ENCODE measurements at places on chromosomes 6 and 20.

DNA sequence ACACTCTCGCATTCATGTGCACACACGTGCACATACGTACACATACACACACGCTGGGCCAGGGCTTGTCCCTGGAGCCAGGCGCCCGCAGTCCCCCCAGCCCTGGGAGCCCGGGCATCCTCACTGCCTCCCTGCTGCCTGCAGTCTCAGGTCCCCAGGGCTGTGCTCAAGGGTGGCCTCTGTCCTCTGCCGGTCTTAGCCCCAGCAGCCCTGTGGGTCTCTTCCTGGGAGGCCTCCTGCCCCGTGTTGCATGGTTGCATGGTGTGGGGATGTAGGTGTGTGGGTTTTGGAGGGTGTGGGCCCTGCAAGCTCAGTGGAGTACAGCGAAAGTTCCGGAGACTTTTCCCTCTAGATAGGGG is 101.5 kb downstream of the TMEM242 start:
- DNase-seq, result no peak

DNA sequence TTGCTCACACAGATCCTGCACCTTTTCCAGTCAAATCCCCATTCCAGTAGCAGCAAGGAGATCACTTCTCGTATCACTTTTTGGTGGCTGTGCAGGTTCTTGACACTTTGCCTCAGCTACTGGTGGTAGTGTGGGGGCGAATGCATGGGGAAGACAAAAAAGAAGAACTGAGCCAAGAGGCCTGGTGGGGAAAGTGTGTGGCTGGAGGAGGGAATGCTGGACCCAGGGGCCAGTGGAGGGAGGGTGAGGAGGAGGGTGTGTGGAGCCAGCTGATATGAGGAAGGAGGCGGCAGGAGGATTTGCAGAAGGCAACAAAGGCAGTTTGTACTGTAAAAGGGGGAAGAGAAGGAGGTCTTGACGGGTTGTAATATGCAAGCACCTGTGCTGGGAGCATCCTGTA is 15.7 kb upstream of the HLA-C start:
- no peak for DNase-seq

- DNase-seq, result no peak
Measured at GRCh38 chr6:161088676-161089328, 97.2 kb downstream of the MAP3K4 start.

GRCh38 chr6:46530896-46531295 is 39.6 kb upstream of the RCAN2 start:
- DNase-seq, result no peak

DNA sequence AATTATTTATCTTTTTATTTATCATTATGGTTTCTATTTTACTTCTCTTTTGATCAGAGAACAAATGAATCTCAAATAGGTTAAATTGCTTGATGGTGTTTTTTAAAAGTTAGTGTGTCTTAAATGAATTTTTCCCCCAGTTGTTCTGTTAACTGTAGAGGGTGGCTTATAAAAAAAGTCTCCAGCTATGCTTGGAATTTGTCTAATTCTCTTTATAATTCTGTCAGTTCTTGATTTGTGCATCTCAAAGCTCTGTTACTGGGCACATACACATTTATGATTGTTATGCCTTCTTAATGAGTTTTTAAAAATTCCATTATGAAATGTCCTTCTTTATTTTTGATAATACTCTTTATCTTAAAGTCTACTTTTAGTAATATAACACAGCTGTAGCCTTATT is 58.0 kb downstream of the LIN28B start:
- no peak for DNase-seq

DNA sequence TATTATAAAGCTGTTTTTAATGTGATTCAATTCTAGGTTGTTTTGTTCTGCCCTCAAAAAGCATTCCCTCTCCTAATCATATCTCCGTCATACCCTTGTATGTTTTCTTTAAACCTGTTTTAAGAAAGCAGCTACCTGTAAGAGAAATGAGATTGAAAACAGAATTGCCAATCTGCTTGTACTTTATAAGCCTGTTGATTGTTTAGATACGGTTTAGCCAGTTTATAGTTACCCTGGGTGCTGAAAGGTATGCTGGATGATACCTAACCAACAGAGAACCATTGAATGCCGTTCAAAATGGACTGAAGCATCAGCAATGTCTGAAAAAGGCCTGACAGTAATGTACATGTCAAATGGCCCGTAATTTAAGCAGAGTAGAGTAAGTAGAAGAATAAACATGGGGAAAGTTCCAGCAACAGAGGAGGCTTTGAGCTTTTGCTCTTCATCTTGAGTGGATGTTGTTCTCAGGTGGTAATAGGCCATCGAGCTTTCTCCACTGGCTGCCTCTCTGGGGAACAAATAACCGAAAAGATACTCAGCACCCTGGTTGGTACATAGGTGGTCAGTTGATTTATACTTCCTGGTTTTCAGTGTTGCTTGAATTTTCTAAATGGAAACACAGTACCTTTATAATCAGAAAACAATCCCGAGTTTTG is 27.5 kb downstream of the PTPN1 start:
- DNase-seq, result no peak

DNA sequence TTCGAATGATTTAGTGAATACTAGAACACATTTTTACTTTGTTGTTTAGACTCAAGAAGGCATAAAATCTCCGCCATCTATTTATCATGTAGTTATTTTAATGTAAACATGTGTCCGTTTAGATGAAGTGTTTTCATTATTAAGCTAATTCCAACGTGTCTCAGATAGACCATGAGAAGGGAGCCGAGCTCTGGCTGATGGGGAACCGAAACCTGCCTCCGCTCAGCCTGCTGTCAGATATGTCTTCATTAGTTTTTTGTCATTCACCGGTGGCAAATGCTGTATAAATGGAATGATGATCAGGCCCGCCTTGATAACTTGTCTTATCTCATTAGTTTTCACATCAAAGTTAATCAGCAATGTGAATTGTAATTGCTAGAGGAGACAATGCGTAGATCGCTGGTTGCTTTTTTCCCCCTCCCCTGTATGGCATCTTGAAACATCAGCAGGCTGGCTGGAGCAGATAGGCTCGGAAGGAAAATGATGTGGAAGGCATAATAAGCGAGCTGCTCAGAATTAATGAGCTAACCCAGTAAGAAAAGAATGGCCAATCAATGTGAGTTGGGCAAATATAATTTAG is 136.4 kb downstream of the LINC00237 start:
- no peak for DNase-seq

- DNase-seq, result no peak
Measured at GRCh38 chr6:339480-339879, 47.2 kb downstream of the DUSP22 start.

DNA sequence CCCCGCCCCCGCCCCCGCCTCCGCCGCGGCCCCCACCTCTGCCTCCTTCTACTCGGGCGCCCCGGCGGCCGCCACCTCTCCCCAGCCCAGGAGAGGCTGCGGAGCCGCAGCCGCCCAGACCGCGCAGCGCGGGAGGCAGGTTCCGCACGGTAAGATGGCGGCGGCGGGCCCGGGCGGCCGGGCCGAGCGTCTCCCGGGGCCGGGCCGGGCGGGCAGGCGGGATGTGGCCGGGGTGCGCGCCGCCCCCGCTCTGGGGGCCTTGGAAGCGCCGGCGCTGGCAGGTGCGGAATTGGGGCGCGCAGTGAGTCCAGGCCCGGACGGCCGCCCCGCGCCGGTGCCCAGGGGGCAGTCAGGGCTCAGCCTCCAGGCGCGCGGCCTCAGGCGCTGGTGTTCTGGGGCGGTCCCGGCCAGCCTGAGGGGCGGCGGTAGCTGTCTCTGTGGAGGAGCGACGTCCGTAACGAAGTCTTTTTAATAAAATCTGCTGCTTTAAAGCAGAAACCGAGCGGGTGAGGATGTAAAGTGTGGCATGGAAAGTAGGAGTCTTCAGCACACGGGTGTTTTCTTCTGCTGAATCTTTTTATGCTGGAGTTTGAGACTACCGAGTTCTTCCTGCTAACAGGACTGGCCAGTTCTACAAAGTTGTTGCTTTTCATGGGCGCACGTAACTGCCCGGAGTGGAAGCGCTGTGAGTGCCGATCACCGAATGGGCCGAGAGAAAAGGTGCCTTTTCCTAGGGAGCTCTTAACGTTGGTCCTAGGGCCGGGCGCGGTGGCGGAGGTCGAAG is at the start of gene GID8:
Gene GID8, plus strand, starts transcription at position 43 of the 784 bp plus-strand sequence. CDS start 3,356 bp downstream, outside the sequence.
- DNase-seq, result peak; percentile 42

DNA sequence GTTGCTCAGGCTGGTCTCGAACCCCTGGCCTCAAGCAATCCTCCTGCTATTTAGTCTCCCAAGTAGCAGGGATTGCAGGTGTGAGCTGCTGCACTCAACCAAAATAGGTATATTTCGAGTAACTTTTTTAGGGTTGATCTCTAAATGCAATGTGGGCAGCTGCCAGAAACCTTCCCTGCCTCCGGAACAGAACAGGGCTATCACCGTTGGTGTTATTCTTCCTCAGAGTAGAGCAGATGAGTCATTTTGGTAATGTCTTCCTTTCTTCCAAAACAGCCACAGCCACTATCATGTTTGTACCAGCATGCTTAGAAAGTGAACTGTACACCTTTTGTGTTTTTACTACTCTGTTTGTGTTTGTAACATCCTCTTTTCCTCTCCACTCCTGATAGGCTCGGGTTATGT is 44.1 kb downstream of the SNX9 start:
- no peak for DNase-seq

DNA sequence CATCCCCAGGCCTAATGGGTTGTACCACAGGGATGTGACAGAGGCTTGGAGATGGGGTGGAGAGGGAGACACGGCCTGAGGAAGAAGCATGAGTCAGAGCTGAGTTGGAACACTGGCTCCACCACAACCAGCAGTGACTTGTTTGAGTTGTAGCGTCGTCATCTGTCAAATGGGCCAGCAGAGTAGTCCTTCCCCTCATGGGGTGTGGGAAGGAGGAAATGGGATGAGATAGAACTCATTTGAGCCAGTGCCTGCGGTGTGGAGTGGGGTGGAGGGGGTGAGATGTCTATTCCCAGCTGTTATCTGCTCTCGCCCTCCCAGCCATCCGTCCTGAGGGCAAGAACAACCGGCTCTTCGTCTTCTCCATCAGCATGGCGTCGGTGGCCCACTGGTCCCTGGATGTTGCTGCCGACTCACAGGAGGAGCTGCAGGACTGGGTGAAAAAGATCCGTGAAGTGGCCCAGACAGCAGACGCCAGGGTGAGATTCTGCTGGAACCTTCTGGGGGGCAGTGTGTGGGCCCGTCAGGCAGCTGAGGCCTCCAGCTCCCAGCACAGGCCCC is 32.5 kb downstream of the PLCG1 start:
- no peak for DNase-seq

GRCh38 chr6:30312676-30313321 is 13.9 kb upstream of the TRIM39 start:
- DNase-seq, result no peak

GRCh38 chr6:110628330-110628729 is 151.9 kb upstream of the SLC22A16 start:
- DNase-seq, result no peak

GRCh38 chr20:13336308-13337089 is 115.4 kb downstream of the ISM1 start:
- DNase-seq, result no peak

GRCh38 chr6:112827793-112828192 is 480.7 kb downstream of the RFPL4B start:
- DNase-seq, result peak; percentile 68

DNA sequence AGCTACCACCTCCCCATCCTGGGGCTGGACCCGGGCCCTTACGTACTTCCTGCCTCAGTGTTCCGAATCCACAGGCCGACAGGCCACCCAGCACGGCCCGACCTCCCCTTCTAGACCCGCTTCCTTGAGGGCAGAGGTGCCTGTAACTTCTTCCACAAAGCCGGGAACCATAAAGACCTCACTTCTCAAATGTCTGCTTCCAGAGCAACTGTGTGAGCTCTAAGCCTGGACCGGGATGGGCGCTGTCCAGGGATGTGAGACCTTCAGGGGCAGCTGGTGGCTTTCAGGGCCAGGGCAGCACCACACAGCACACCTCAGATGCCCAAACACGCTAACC is 9.3 kb downstream of the SLC2A4RG start:
- DNase-seq, result no peak

DNA sequence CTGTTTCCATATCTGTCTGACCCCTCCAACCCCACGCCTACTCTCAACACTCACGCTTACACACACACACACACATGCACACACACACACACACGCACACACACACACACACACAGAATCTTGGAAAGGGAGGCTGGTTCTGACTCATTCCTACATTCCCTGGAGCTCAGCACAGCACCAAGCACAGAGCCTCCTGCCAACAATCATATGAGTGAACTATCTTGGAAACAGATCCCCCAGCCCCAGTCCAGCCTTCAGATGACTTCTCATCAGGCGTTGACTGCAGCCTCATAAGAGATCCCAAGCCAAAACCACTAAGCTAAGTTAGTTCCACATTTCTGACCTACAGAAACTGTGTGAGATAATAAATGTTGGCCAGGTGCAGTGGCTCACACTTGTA is 14.1 kb upstream of the HCK start:
- DNase-seq, result no peak

DNA sequence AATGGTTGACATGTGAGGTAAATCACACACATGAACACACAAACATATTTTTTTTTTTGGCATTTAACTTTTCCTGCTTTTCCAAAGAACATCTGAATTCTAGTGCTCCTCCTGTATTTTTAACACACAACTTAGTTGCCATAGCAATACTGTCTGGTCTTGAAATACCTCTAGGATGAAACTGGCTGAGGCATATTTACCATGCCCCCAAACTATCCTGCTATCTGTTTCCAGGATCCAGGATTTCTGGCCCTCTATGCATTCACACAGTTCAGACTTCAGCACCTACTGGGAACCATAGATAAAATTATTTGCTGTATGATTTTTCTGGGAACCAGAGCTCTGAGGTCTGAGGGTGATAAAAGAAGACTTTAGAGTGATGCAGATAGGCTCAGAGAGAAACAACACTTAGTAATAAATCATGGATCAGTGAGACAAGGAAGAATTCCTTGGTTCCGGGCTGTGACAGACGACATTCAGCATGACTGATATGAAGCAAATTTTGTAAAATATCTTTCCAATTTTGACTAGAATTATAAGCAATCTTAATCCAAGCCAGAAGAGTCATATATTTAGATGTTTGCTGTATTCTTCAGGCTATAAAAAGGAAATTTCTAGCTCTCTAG is 359.7 kb downstream of the BTBD9 start:
- DNase-seq, result no peak

DNA sequence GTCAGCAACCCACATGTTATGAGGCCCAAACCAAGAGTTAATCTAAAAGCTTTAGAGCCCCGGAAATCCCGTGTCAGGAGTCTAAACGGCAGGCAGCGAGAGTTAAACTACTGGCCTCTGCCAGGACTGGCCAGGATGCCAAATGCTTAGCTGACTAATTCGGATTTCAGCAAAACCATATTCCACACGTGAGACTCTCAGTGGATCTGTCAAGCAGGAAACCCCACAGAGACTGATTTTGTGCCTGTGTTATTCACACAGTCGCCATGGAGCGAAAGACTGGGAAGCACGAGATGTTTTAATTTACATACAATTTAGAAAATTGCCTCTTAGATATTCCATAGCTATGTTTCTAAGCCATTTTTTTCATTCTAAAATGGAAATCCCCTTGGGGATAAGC is 152.9 kb downstream of the RNASET2 start:
- no peak for DNase-seq

- no peak for DNase-seq
Measured at GRCh38 chr6:119313937-119314884, 35.4 kb downstream of the MAN1A1 start.

GRCh38 chr20:16926626-16927430 is 178.7 kb downstream of the OTOR start:
- no peak for DNase-seq

GRCh38 chr6:34810936-34811632 is 19.2 kb downstream of the BLTP3A start:
- DNase-seq, result no peak

GRCh38 chr20:56249244-56249955 is 868 bp downstream of the MC3R start:
- DNase-seq, result peak; percentile 23

Data from Ammon's horn (tissue), 1 donor.